ENCODE measurements at places on chromosomes 2 and 18.

- peak; percentile 27 for DNase-seq
These were observed 99.7 kb downstream of the MEP1B start for GRCh38 chr18:32289483-32290075.

DNA sequence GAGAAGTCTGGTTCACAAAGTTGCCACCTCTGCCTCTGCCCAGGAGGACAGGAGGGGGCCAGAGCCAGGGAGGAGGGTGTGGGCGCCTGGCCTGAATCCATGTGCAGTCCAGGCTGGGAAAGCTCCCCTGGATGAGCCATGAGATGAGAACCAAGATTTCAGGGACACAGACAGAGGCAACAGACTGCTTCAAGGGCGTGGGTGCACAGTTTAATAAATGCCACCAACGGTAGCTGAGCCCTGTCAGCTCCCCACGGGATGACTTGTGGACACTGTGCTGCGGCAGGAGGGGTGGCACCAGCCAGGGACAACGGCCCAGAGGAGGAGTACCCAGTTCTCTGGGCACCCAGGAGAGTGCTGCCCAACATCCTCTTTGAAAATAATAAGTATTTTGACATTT is 15.2 kb downstream of the CAPG start:
- DNase-seq: no peak

DNA sequence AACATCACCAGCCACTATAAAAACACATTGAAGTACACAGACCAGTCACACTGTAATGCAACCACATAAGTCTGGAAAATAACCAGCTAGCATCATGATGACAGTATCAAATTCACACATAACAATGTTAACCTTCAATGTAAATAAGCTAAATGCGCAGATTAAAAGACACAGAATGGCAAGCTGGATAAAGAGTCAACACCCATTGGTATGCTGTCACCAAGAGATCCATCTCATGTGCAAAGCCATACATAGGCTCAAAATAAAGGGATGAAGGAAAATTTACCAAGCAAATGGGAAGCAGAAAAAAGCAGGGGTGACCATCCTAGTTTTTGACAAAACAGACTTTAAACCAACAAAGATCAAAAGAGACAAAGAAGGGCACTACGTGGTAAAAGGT is 110.8 kb downstream of the NR4A2 start:
- no peak for DNase-seq

DNA sequence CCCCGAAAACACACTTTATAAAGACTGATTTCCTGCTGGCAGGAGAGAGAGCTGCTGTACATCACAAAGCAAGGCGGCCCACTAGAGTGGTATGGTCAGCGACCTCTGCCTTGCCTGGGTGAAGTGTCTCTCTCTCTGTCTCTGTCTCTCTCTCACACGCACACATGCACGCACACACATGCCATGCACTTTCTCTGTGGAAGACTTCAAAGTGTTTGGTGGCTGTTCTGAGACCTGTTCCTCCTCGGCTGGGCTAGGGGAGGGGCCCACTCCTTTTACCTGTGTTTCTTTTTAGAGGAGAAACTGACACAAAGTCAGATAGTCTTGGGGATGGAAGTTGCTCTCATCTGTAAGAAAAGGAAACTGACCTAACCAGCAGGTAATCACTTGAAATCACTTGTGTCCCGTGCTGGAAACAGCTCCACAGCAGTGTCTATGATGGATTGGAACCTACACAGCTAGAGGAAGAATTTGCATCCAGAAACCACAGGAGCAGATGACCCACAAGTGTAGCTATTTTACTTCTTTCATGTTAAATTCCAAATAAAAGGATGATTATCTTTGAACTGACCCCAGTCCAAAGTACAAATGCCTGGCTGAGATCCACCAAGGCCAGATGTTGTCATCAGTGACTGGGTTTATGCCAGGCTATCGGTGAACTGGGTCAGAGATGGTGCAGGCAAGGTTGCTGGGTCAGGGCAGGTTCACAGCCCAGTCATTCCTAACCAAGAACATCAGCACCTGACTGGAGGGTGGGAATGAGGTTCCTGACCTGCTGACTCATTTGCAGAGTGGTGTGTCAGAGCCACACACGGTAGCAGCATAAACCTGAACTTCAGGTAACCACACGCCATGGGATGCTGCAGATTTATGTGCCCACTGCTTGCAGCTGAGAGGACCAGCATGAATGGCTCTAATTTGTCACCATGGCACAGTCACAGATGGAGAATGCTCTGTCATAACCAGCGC is 63.0 kb downstream of the NPAS2 start:
- DNase-seq: no peak

DNA sequence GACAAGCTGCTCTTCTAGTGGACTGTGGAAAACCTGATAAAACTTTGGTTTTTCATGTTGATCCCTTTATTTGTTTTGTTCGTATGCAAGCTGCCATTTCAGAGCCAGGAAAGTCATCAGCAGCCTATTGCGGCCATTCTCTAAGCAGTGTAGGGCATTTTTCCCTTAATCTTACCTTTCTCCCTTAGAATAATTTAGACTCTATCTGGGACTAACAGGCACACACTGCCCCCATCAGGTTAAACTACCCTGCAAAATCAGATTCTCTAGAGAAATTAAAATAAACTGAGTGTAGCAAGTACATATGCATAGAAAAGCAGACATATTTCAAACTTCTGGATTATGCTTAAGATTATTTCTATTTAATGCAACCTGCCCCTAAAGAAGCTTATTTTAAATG is 347.5 kb downstream of the METTL4 start:
- no peak for DNase-seq

DNA sequence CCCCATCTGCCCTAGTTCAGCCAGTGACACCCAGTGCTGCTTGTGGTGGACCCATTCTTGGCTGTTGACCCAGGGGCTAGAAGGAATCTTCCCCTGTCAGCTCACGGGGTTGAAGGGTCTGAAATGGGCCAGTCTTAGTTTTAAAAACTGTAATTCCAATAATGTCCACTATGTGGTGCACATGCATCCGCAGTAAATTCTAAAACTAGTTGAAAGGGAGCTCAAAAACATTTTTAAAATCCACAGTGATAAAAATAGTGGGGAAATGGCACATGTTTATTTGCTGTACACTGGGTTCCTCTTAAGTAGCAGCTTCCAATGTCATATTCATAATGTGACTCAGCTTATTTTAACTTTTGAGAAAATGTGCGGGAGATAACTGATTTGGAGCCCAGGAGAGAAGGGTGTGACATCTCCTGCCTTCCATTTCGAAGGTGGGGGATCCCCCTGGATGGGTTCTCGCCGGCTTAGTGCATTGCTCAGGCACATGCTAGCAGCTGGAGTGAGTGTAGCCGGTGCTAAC is 32.8 kb downstream of the GRHL1 start:
- DNase-seq: peak; percentile 58

GRCh38 chr2:127560201-127560930 is 24.9 kb downstream of the MYO7B start:
- no peak for DNase-seq

DNA sequence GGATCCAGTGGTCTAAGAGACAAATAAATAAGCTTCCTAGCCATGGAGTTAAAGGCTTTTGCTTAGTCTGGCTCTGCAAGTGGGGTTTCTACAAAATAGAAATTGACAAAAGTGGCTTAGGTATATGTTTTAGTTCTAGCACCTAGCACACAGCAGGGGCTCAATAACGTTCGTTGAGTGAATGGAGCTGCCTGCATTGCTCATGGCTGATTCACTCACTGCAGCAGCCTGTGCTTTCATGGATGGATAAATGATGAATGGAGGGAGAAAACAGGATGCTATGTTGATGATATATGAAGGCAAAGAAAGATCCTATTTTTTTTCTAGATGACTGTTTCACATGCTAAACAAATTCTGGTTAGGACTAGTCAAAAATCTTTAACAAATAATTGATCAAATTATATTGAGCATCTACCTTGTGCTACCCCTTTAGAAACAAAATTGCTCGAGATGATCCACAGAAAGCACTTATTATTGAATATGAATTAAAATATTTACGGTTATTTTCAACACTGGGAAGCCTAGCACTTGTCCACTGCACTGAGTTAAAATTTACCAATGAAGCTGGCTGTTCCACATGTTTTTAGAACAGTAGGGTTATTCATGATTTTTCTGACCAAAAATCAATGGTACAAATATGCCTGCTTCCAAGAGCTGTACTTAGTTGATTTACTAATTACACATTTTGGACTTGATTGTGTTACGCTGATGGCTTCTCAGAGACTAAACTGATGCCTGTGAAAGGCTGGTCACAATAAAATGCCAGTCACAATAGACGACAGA is 39.6 kb downstream of the HDHD2 start:
- DNase-seq: no peak
